Upper lobe of left lung (tissue), 6 donors: ENCODE measurements at places on chromosomes 4 and X. TPM values are rescaled to one million over a fixed set of nuclear protein-coding genes. Genes with fewer than 3 reads are reported as not detected.

XAGE2 gene
- total RNA-seq = 9.3 TPM

ZFP92 gene
- 5.1 TPM for total RNA-seq

HTR2C gene
- total RNA-seq = not detected

TEC gene
- 12.6 TPM for total RNA-seq

ATP1B4 gene
- total RNA-seq = not detected

CDKL5 gene
- 21.4 TPM for total RNA-seq

TENM3 gene
- 1.0 TPM for total RNA-seq

CXCL1 gene
- 40.0 TPM for total RNA-seq

COX7B gene
- total RNA-seq = 253 TPM

RPL10 gene
- total RNA-seq = 1,246 TPM

KCND1 gene
- 0.61 TPM for total RNA-seq

ATP6AP1 gene
- 104 TPM for total RNA-seq

TEX13C gene
- not detected for total RNA-seq

LSM6 gene
- 35.2 TPM for total RNA-seq

POLN gene
- 1.1 TPM for total RNA-seq

OPRPN gene
- not detected for total RNA-seq

TBC1D19 gene
- 7.7 TPM for total RNA-seq

FGG gene
- total RNA-seq = 8.7 TPM

MAGEA4 gene
- total RNA-seq = not detected

CXorf49 gene
- total RNA-seq = not detected

SPARCL1 gene
- total RNA-seq = 288 TPM

UPF3B gene
- 3.5 TPM for total RNA-seq

USP51 gene
- 3.2 TPM for total RNA-seq

PF4V1 gene
- not detected for total RNA-seq

POU4F2 gene
- not detected for total RNA-seq

TMEM129 gene
- total RNA-seq = 57.6 TPM

NEUROG2 gene
- not detected for total RNA-seq

RBMX2 gene
- 21.0 TPM for total RNA-seq

TCEAL7 gene
- 0.78 TPM for total RNA-seq

FGFR3 gene
- total RNA-seq = 24.3 TPM

GPC4 gene
- total RNA-seq = 59.2 TPM

SCRG1 gene
- not detected for total RNA-seq

CT83 gene
- not detected for total RNA-seq

TMEM31 gene
- not detected for total RNA-seq

KDR gene
- 53.1 TPM for total RNA-seq

SSX2 gene
- not detected for total RNA-seq

DAPP1 gene
- total RNA-seq = 5.7 TPM

CCKAR gene
- total RNA-seq = not detected

PALLD gene
- 164 TPM for total RNA-seq

CACNA1F gene
- 4.0 TPM for total RNA-seq

MAGEA12 gene
- total RNA-seq = 0.20 TPM

MAGEA11 gene
- total RNA-seq = not detected

BANK1 gene
- total RNA-seq = 25.5 TPM

PLXNB3 gene
- 2.9 TPM for total RNA-seq

PAGE5 gene
- total RNA-seq = not detected

ELF4 gene
- 26.9 TPM for total RNA-seq

PDCL2 gene
- total RNA-seq = not detected

HTRA3 gene
- total RNA-seq = 10.8 TPM

GATA1 gene
- 1.8 TPM for total RNA-seq

SHROOM3 gene
- total RNA-seq = 133 TPM

CCDC160 gene
- total RNA-seq = 0.27 TPM
